ENCODE measurements at places on chromosomes 6 and 20. TPM values are rescaled to one million over a fixed set of nuclear protein-coding genes. Genes with fewer than 3 reads are reported as not detected.

EPPIN gene
- not detected for total RNA-seq

GTSF1L gene
- total RNA-seq, result not detected

SIRPB2 gene
- not detected for total RNA-seq

WFDC5 gene
- not detected for total RNA-seq

BPIFA1 gene
- not detected for total RNA-seq

TSBP1 gene
- not detected for total RNA-seq

C2 gene
- 0.51 TPM for total RNA-seq

CRISP3 gene
- total RNA-seq, result not detected

FAM83B gene
- total RNA-seq, result not detected

GTPBP2 gene
- 82.4 TPM for total RNA-seq

All from activated naive CD4-positive, alpha-beta T cell treated with anti-CD3 and anti-CD28 coated beads, Interleukin-2, amount 10 ng/mL, durations not matched to agents 5 hours and 36 hours (primary cell).